ENCODE measurements at places on chromosomes 1 and 21. TPM values are rescaled to one million over a fixed set of nuclear protein-coding genes. Genes with fewer than 3 reads are reported as not detected.

Gene WNT9A
- polyA plus RNA-seq, result 1.7 TPM

Gene OPRD1
- polyA plus RNA-seq, result 0.36 TPM

Gene PADI2
- polyA plus RNA-seq, result 2.3 TPM

DNA sequence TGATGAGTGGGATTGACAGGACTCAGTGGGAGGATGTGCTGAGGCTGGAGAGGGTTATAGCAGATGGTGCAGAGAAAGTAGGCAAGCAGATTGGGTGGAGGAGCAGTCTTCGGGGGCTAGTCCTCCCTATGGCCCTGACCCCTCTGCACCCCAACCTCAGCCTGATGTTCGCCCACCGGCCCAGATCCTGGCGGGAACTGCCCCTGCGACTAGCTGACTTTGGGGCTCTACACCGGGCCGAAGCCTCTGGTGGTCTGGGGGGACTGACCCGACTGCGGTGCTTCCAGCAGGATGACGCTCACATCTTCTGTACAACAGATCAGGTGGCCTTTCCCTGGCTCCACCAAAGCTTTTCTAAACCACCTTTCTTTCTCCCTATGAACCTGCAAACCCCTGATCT lies 9.6 kb upstream of the ECM1 start:
- DNase-seq, result no peak

- no peak for DNase-seq
Observed at GRCh38 chr1:19081218-19081893, 124.9 kb upstream of the IFFO2 start.

DNA sequence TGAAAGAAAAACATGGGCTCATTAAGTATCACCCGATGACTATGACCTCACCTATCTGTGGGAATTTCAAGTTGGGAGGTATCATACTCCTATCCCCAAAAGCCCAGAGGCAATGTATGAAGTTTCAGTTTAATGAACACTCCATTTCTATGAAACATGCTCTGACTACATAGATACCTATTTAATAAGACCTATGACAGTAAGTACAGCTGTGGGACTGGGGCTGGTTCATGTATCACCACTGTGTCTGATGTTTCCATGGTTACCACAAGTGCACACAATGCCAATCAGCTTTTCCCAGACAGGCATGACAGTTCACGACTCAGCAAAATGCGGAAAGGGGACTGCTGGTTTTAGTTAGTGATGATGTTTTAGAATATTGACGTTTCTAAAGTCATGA lies 167.7 kb downstream of the SIPA1L2 start:
- DNase-seq, result no peak

DNA sequence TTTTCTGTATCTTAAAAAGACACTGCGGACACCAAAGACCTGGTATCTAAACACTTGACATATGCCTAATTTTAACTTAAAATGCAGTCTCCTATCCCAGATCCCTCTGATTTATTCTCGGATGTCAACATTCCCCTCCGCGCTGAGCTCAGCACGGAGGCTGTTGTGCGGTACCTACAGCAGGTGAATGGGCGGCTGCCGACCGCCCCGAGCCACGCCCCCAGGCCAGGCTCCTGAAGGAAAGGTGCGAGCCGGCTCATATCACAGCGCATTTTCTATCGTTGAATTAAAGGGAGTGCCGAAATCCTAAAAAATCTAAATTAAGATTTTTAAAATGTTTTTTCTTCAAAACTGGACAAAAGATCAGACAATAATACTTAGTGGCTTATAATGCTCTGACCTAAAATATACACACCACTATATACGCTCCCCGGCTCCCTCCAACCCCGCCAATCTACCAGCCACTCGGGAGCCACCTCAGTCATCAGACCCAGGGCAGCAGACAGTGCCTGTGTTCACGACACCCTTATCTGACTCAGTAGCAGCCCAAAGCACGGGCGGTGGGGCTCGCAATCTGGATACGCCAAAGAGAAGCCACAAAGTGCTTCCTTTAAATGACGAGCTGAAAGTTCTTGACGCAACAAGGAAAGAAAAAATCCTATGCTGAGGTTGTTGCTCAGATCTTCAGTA lies 4.1 kb downstream of the WRAP73 start:
- DNase-seq, result no peak
